Stimulated activated CD4-positive, alpha-beta T cell treated with anti-CD3 and anti-CD28 coated beads, Interleukin-1b, Interleukin-23, amount 100 ng/mL, for 1 hour (primary cell): ENCODE measurements at places on chromosomes 2 and 18.

GRCh38 chr2:241223211-241224017 is 34.9 kb downstream of the ANO7 start:
- DNase-seq = no peak

DNA sequence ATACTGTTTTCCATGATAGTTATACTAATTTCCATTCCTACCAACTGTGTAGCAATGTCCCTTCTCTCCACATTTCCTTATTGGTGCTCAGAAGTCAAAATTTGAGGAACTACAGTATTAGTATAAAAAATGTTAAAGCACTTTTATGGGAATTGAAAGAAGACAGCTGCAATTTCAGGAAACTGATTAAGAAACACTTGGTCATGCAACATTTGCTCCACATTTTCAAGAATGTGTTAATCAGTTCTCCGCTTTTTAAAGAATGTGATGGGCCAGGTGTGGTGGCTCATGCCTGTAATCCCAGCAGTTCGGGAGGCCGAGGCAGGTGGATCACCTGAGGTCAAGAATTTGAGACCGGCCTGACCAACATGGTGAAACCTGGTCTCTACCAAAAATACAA is 33.6 kb upstream of the MGAT4A start:
- DNase-seq = no peak

DNA sequence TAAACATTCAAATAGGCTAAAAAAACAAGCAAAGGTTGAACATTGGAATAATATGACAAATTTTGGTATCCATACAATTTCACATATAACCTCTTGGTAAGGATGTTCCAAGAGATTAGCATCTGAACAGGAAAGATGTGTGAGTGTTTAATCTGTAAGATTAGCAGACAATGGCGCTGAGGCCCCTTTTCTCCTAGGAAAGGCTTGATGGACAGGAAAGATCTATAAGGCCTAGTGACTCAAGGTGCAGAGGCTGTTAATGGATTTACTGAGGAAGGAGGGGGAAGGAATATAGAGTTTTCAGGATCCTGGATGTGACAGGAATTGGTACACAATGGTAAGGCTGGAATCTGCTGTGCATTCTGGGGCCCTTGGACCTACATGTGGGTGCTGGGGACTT is 48.1 kb upstream of the SMAD2 start:
- DNase-seq = no peak

GRCh38 chr18:3652380-3653262 is 202.6 kb downstream of the TGIF1 start:
- no peak for DNase-seq

DNA sequence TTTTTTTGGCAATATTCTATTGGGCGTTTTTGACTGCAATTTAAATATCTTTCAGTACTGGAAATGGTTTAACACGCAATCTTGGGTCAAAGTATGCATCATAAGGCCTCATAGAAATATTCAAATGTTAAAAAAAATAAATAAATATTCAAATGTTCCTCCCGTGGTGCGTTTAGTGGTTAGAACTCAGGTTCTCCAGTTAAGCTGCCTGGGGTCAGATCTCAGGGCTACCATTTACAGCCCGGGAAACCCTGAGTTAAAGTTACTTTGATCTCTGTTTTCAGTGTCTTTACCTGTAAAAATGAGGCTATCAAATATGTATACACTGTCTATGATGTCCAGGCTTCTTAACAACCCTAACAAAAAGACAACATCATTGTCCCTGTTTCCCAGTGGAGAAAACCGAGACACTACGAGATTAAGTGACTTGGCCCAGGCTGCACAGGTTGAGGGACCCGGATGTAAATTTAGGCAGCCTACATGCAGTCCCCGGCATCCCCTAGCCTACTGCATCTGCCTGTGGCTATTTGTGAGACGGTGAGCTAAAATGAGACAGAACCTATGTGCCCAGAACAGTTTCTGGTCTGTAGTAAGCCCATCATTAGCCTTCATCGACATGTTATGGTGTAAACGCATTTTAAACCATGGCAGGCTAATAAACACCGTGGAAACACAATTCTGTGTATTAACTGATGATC is 1.7 kb downstream of the FHL2 start:
- DNase-seq = no peak

DNA sequence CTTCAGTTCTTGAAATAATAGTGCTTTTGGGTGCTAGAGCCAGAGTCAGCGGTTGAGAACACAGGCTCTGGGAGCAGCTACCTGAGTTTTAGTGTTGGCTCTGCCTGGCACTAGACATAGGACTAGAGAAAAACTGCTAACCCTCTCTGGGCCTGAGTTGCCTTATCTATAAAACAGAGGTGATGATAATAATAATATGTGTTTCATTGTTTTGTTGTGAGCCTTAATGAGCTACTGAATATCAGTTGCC is 391.7 kb downstream of the PTPRM start:
- no peak for DNase-seq

DNA sequence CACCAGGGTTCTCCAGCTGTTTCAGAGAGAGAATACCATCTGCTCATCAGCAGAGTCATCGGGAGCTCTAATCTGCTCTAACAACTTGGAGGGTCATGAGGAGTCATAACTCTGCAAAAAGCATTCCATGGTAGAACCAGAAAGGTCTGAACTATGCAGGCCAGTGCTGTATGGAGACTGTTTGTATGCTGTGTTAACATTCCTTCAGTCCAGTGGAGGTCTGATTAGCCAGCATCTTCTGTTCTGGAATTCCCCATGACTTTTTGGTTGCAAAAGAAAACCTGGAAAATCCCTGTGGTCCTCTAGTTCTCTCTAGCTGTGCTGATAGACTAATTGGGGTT is 9.4 kb upstream of the ITGB6 start:
- DNase-seq = no peak

- no peak for DNase-seq
Observed at GRCh38 chr2:133431289-133431688, 137.0 kb downstream of the NCKAP5 start.

DNA sequence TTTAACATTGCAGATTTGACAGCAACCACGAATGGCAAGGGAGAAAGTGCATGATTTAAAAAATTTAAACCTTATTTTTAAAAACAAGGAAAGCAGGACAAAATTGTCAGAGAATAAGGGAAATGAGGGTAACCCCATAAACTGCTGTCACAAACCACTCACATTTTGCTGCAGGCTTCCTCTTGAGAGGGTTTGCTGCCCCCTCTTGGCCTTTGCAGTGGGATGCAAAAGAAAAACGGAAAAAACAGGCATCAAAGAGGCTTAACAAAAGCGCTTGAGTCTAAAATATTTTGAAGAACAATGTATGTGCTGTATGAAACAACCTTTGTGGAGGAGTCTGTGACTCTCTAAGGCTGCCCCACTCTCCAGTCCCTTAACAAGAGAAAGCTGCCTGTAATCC is 91.6 kb downstream of the TMX3 start:
- no peak for DNase-seq

- no peak for DNase-seq
Observed at GRCh38 chr2:212539072-212539880, 674 bp upstream of the ERBB4 start.

- no peak for DNase-seq
Observed at GRCh38 chr2:24307961-24308360, 52.4 kb downstream of the ITSN2 start.

DNA sequence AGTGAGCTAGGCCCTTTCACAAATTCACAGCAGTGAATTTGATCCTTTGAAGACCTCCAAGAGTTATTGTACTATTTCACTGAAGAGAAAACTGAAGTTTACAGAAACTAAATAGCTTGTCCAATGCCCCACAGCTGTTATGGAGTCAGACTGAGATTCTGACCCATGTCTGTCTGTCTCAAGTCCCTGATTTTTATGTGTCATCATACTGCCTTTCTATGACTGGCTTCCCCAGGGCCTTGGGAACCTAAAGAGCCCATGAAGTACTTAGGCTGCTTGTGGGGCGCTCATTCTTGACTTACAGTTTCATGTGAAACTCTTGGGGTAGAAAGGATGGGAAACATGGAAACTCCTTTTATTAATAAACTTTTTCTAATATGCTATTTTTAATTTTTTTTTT is 107.7 kb downstream of the ATL2 start:
- DNase-seq = no peak

DNA sequence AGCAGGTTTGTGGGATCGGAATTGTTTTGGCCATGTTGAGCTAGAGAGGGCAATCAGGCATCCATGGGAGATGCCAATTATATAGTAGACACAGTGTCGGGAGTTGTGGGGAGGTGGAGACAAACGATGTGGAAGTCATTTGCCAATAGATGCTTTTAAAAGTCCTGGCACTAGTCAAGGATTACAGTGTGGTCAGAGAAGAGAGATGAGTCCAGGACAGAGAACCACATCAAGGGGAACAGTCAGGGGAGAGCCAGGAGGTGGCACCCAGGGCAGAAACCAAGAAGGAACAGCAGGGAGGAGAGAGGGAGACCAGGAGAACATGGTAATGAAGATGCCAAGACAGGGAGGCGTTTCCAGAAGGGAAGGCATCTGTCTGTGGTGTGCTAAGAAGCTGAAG is 81.2 kb downstream of the ARL4C start:
- DNase-seq = no peak

DNA sequence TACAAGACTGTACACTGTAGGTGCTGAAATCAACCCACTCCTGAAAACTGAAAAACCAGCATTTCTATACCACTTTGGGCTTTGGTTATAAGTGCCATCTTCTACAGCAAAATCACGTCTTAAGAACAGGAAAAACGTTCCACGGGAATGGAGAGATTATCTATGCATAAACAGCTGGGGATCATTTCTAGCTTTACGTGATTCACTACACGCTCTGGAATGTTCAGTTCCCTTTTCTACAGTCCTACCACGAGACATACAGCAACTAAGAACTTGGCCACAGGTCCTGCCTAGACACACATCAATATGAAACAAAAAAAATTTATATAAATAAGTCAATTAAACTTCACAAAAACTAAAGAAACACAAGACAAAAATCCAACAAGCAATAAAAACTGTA is 3.6 kb downstream of the CXCR4 start:
- no peak for DNase-seq

- DNase-seq = no peak
Observed at GRCh38 chr2:170465241-170465640, 249.9 kb upstream of the SP5 start.

- DNase-seq = no peak
Observed at GRCh38 chr2:3210257-3210656, 167.4 kb downstream of the EIPR1 start.

- no peak for DNase-seq
Observed at GRCh38 chr2:223306371-223306770, 254.4 kb downstream of the KCNE4 start.

DNA sequence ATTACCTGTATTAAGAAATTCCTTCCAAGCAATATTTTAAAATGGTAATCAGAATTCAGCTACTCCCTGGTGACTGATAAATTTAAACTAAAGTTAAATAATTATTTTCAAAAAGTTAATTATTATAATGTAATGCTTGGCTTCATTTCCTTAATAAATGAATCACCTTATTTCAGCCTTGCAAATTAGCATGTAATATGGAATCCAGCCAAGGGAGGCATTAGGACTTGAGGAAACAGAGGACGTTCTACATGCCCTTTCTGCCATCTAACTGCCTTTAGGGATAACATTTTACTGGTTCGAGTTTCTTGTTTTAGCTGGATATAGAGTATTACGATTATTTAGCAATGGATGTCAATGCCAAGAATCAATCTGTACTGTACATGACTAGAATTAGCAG is 636.3 kb downstream of the TSN start:
- no peak for DNase-seq

DNA sequence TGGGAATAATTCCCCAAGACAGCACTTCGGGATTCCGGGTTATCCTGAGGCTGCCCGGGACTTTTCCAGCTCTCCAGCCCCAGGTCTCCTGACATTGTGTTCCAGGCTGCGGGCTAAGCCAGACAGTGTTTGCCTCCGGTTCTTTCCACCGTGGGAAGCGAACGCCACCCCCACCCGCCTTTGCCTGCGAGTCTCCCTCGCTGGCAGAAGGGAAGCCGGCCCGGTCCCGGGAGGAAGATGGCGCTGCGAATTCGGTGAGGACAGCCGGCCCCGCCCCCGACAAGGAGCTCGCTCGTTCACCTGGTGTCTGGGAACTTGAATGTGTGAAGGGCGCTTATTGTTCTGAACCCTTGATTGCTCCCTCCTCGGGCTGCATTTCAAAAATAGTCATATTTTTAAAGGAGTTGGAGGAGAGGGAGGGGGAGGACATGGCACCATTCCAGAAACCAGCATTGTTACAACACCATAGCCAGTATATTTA is 2.9 kb downstream of the LRATD1 start:
- DNase-seq = no peak

GRCh38 chr2:152031747-152032306 is 67.0 kb downstream of the CACNB4 start:
- DNase-seq = no peak

GRCh38 chr18:48676346-48676745 is 137.5 kb downstream of the CTIF start:
- DNase-seq = no peak

DNA sequence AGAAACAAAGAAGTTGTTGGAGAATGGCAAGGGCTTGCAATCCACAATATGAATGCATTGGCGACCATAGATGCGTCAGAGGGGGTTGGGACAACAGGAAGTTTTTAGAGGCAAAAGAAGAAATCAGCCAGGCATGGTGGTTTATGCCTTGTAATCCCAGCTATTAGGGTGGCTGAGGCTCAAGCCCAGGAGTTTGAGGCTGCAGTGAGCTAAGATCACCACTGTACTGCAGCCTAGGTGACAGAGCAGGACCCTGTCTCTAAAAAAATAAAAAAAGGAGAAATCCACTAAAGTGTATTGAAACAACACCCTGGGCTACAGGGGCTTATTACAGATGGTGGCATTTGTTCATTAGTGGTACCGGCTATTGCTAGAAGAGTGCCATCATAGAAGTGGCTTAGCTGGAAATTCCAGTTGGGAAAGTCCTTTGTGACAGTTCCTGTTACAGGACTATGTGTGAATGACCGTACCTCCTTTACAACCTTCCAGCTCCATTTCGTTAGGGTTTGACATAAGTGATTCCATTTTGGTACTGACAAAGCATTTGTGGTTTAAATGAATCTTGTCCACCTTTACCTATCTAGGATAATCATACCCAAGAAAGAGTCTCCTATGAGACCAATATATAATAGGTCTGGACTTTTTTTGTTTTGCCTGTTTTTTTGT is 10.7 kb upstream of the WDSUB1 start:
- DNase-seq = no peak

DNA sequence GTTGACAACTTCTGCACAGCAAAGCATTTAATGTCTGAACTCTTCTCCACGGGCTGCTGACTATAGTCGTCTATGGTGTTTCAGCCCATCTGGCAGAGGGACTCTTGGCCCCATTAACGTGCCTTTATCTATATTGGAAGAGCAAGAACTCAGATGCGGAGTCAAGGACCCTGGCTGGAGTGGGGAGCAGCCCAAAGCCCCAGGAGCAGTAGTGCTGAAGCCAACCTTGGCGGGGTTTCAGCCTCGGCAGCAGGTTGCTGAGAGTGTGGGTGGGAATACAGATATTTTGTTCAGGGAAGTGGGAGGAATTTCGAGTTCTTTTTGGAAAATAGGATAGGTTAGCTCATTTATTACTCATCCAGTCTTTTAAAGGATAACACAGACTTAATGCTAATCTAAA is 34.2 kb downstream of the TMEM17 start:
- no peak for DNase-seq

DNA sequence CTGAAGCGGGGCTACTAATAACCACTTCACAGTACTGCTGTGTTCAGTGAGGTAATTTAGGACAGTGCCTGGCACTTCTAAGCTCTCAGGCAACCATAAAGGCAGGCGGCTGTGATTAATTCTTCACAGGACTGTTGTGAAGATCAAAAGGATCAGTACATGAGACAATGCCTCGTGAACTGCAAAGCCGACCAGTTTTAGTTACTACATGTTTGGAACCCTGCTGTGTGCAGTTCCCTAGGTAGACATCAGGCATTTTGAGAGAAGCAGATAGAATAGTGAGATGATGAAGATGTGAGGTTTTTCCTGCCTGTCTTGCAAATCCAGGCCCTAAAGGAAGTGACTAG is 19.1 kb downstream of the EFHD1 start:
- no peak for DNase-seq
